Stimulated activated CD8-positive, alpha-beta memory T cell treated with anti-CD3 and anti-CD28 coated beads, Interleukin-2, amount 100 ng/mL, for 1 hour (primary cell): ENCODE measurements at places on chromosomes 4 and X.

DNA sequence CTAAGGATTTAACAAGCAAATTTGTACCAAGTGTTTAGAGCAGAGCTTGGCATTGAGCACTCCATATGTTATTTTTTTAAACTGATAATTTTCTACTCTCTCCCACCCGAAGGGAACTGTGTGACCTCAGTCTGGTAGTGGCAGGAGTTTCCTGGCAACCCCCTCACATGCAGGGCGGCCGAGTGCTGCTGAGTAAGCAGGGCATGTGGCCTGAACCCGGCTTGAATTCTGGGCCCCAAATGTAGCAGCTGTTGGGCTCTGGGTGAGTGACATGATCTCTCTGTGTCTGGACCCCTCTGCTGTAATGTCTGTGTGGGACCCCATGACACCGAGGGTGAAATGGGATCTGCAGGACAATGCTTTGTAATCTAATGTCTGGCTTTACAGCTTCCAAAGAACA, 13.6 kb upstream of the C4orf50 start:
- no peak for DNase-seq

DNA sequence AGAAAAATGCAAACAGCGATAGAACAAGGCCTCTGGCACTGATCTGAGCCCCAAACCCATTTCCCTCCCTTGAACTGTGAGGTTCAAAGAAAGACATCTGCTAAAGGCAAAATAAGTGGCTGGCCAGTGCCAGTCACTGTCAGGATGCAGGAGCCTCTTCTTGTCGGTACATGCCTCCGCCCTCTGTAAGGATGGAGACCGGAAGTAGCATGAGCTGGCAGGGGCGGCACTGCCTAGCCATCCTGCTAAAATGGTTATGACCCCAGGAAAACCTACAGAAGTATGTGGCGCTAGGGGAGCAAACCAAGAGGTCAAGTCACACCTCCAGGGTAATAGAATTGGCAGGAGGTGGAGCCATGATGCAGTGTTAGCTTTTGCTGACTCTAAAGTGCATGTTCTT, 180.3 kb downstream of the DCLK2 start:
- no peak for DNase-seq

GRCh38 chr4:174631901-174632758, 109.8 kb upstream of the HPGD start:
- no peak for DNase-seq

DNA sequence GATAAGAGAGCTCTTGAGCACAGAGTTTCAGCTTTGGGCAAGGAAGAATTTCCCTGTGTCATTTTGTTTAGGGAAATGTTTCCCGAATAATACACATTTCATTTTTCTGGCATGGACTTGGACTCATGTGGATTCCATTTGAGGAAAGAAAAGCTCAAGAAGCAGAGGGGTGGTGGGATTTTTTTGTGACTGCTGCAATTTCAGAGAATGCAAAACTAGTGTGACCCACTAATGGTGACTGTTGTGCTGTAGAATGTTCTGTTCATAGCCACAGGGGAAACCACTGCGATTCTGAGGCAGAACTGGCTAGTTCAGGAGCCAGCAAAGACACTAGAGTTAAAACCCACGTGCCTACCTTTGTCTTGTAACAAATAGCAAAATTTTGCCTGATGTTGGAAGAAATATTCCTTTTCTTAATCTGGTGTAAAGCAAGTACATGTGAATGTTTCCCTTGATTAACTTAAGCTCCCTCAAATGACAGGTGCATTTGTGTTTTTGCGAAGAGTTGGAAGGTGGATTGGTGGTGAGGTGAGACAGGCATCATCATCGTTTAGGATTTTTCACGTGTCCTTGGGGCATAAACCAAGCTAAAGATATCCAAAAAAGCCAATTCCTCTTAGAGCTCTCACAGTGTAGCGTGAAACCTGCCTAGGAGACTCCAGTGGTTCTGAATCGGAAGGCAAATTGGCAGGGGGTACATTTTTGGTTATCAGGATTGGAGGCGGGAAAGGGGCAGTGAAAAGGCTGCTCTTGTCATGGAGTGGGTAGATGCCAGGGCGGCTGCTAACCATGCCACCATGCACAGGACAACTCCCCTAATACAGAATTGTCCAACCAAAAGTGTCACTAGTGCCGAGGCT, 38.0 kb upstream of the FAM9C start:
- DNase-seq = no peak

GRCh38 chrX:5979338-5979737, 249.3 kb downstream of the NLGN4X start:
- DNase-seq = no peak

DNA sequence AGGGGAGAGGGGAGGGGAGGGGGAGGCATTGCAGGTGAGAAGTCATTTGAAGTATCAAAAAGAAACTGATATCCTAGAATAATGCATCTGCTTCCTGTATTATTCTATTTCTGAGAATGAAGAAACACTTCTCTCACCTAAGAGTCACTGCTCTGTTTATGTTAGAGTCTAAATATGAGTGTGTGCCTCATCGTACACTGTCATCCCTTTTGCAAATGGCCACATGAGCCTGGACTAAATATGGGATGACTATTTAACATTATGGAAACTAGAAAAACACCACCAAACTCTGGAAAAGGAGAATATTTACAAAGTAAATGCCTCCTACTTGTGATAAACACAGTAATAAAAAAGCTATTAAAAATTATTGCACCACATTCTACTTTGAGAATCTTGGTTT, 146.4 kb upstream of the NOCT start:
- no peak for DNase-seq

DNA sequence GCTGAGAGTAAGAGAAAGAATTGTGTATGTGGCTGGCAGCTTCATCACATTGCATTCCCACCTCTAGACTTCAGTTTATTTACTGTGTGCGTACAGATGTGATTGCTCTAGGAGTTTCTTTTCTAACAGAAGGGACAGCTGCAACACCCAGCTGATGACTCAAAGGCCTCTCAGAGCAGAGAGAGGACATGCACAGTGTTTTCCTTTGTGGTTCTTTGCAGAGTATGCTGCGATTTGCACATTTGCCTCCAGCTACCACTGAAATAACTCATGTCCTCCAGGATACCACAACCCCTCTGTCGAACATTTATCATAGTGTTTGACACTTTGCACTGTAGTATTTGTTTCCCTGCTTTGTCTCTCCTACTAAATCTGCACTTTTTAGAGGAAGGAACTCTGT, 294.1 kb downstream of the STIM2 start:
- DNase-seq = no peak

DNA sequence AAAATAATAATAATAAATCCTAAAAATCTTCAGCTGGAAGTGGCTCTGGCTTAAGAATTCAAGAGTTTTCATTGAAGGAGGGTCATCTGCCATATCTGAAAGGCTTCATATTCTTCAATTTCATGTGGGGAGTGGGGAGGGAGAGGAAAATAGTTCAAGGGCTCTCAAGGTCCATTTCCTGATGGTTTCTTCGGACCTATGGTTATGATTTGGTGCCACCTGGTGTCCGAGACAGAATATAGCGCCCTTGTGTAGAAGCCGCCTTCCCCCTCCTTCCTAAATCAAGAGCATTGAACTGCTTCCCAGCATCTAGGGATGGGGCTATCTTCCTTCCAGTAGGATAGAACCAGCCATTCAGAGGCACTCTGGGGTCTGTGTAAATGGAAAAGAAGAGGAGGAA, 34.3 kb downstream of the NLGN3 start:
- no peak for DNase-seq

- DNase-seq = no peak
Observed at GRCh38 chr4:169485086-169485485, 127.3 kb downstream of the NEK1 start.

DNA sequence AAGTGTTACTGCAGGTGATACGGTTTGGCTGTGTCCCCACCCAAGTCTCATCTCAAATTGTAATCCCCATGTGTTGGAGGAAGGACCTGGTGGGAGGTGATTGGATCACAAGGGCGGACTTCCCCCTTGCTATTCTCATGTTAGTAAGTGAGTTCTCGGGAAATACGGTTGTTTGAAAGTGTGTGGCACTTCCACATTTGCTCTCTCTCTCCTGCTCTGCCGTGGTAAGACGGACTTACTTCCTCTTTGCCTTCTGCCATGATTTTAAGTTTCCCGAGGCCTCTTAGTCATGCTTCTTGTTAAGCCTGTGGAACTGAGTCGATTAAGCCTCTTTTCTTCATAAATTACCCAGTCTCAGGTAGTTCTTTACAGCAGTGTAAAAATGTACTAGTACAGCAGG, 65.2 kb upstream of the SLC7A11 start:
- no peak for DNase-seq

- DNase-seq = no peak
Observed at GRCh38 chr4:143654571-143654970, 45.9 kb downstream of the FREM3 start.

GRCh38 chrX:147364896-147365295, 546.8 kb upstream of the FMR1 start:
- DNase-seq = no peak

- no peak for DNase-seq
Observed at GRCh38 chrX:20026278-20026677, 35.4 kb upstream of the BCLAF3 start.

GRCh38 chrX:18793601-18794089, 86.2 kb downstream of the PPEF1 start:
- no peak for DNase-seq

GRCh38 chr4:20621476-20621875, 78.8 kb upstream of the PACRGL start:
- no peak for DNase-seq

- DNase-seq = no peak
Observed at GRCh38 chr4:24001486-24002329, 111.9 kb upstream of the PPARGC1A start.

- DNase-seq = no peak
Observed at GRCh38 chr4:70570796-70571195, 21.3 kb upstream of the AMBN start.

- no peak for DNase-seq
Observed at GRCh38 chrX:20159797-20160385, 18.3 kb upstream of the EIF1AX start.

GRCh38 chr4:8188085-8188484, 11.0 kb upstream of the SH3TC1 start:
- no peak for DNase-seq

- no peak for DNase-seq
Observed at GRCh38 chr4:94412658-94413038, 39.1 kb upstream of the PDLIM5 start.

DNA sequence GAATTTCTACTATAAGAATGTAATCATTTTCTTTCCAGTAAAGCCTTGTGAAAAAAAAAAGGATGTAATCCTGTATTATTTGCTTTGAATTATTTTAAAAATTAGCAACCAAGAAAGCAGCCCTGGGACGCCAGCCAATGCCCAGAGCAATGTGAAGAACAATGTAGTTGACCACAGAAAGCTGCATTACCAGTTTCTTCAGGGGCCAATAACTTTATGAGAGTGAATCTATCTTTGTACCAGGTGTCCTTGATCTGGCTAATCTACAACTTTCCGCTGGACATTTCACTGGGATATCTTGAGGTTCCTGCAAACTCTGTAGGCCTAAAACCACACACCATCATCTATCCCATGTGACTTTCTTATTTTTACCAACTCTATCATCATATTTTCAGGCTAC, 7.6 kb upstream of the KLHL2 start:
- DNase-seq = no peak

- DNase-seq = no peak
Observed at GRCh38 chr4:41142376-41143310, 71.7 kb downstream of the APBB2 start.

GRCh38 chrX:118115953-118116712, 477 bp downstream of the KLHL13 start:
- no peak for DNase-seq

DNA sequence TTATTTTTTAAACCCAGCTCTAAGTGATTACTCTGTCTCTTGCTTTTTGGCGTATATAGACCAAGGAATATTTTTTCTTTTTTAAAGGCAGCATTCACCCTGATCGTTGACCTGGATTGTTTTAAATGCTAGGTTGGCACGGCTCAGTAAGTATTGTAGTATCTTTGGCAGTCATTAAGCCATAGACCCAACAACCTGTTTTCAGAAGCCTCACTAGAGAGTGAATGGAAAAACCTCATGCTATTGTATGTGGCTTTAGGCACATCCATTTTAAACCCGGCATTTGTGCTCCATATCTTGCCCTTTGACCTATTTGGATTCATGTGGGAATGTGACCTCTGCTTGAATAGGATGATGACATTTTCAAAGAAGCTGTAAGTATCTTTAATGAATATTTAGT, 183.9 kb downstream of the SNCA start:
- no peak for DNase-seq

DNA sequence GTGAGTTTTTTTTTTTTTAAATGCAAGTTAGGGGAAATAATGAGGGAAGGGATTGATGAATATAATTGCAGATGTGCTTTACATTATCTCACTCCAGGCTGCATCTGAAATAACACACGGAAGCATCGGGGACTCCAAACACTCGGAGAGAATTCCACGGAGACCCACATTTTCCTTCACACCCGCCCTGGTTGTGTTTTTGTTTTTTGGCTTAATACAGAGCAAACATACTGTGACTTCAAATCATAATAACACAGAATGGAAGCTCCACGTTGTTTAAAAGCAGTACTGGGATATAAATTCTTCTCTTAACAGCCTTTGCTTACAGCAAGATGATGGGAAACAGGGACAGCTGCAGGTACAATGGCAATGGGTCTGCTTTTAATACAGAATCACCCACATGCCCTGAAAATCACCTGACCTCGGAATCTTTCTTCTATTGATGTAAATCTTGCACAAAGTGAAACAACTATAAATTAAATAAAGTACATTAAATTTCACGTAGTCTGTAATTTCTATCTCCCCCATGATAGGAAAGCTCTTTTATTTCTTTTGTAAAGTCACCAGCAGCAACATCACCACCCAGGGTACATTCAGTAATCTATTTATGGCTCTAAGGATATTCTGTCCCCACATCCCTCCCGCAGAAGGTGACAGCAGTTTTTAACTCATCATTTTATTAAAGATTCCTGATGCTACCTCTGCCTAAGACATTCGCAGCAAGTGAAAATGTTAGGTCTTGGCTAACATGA, 119.3 kb downstream of the ZNF827 start:
- no peak for DNase-seq

GRCh38 chr4:53590187-53590586, 1.1 kb downstream of the LNX1 start:
- no peak for DNase-seq

DNA sequence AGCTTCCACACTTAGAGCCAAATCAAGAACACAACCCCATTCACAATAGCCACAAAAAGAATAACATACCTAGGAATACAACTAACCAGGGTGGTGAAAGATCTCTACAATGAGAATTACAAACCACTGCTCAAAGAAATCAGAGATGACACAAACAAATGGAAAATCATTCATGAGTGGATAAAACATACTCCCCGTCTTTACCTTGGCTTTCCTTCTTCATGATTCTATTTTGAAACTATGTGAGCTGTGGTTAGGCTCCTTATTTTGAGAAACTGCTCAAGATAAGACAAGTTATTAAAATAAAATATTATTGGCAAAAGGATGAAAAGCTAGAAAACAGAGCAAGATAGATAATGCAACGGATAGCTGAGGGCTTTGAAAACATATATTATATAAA, 598.1 kb upstream of the FAT1 start:
- no peak for DNase-seq

- no peak for DNase-seq
Observed at GRCh38 chr4:95421869-95422268, 126.9 kb downstream of the UNC5C start.

- no peak for DNase-seq
Observed at GRCh38 chr4:52263607-52264006, 212.5 kb downstream of the SPATA18 start.

GRCh38 chrX:109384699-109385098, 97.2 kb downstream of the GUCY2F start:
- no peak for DNase-seq

- DNase-seq = no peak
Observed at GRCh38 chr4:66805582-66805981, 739.7 kb downstream of the CENPC start.
